Stimulated activated CD8-positive, alpha-beta memory T cell treated with anti-CD3 and anti-CD28 coated beads, Interleukin-4, amount 100 ng/mL, for 24 hours (primary cell): ENCODE measurements at places on chromosomes 2 and 18.
A peak's percentile ranks its signal among the peaks of the same experiment; 100 is the strongest.

DNA sequence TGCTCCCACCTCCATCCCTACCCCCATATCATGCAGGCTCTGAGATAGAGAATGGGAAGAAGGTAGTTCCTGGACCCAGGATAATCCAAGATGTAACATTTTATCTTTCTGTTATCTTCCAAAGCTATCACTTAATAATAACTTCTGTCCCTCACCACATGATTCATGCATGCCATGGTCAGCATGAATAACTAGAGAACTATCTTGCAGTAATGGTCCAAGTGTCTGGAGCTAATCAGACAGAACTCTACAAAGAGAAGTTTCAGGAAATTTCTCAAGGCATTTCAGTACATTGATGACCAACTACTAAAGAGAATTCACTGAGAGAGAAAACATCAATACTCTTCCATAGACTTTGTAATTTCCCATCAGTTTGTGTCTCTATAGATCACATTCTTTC lies 1469.7 kb upstream of the PIK3C3 start:
- DNase-seq, result no peak

DNA sequence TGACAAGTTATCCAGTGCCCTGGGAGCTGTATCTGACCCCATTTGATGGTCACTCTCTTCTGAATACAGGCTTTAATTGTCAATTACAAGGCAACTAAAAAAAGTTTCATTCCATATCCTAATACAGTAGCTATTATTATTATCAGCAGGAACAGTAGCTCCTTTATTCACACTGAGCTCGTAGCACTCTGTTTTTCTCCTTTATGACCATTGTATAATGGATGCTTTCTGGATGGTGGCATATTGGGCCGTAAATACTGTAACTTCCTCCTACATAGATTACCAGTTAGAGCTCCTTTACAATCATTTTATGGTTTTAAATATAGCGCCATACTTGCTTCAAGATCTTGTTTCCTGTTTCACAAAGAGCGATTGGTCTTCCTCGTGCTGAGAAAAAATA lies 1040.3 kb downstream of the TSN start:
- DNase-seq, result no peak

DNA sequence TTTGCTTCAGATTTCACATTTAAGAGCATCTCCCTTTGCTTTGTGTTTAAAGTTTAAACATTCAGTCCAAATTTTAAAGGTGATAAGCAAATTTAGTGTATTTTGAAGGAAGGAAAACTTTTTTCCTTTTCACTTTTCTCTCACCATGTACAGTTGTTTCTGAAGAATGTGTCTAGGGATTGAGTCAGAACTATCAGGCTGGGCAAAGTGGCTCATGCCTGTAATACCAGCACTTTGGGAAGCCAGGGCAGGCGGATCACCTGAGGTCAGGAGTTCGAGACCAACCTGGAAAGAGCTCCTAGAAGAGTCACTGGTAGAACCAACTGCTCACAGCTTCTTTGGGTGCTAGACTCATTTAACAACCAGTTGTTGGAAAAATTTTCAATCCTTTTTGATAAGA lies 327.0 kb upstream of the THUMPD2 start:
- no peak for DNase-seq

GRCh38 chr2:102735416-102736109 lies 26.3 kb upstream of the TMEM182 start:
- no peak for DNase-seq

DNA sequence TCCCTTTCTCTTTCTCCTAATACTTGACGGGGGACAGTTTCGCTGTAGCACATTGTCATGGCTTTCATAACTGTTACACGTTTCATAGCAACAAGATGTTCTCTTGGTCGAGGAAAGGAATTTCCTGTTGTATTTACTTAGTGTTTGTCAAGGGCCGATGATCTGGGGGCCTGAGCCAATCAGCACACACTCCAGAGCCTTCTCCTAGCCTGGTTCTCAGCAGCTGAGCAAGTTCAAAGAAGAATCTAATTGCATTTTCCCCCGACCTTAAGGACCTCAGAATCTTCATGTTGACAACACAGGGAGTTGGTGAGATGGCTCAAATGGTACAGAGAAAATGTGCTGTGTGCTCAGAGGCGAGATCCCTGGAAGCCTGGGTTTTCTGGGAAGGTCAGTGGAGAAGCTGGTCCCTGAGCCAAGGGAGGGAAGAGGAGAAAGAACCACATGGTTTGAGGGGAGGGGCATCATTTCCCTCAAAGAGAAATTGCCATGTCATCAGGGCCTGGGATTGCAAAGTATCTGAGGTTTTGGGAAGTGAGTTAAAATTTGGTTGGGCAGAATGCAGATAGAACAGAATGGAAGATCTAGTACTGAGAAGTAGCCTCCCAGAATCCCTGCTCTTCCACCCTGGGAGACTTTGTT lies 76.9 kb upstream of the AGAP1 start:
- no peak for DNase-seq

GRCh38 chr18:51498085-51498855 lies 300.8 kb upstream of the MEX3C start:
- no peak for DNase-seq

GRCh38 chr2:28342081-28342967 lies 50.3 kb upstream of the FOSL2 start:
- DNase-seq, result no peak

DNA sequence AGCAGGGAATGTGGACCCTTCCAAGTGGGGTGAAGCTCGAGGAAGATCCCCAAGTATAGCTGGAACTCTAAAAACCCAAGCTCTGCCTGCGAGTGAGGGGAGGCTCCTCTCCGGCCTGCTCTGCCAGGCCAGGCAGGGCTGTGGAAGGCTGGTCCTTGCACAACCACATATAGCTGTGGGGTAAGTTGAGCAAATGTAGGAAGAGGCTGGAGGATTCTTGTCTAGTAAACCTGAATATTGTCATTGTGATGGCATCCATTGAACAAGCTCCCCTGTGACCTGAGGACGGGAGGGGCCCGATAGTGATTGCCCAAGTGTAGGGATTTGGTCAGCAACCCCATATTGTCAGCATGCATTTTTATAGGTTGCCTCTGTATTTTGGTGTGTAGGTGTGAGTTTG lies 103.0 kb downstream of the ACKR3 start:
- no peak for DNase-seq

GRCh38 chr18:41343808-41344207 lies 611.2 kb upstream of the PIK3C3 start:
- DNase-seq, result no peak

DNA sequence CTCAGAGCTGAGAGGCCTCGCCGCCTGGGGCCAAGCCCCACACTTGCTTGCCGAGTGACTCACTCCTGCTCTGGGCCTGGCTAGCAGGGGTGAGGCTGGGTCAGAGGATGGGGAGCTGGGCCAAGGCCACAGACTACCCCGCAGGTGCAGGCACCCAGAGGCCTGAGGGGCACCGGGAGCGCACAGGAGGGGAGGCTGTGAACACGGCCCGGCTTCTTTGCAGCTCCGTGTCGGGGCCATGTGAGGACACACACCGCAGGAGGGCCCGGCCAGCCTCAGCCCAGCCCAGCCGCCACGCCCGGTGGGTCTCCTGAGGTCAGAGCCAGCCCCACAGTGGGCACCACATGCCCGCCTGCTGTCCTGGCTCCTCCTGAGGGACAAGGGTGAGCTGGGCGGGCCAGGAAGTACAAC lies 8.4 kb downstream of the GPC1 start:
- no peak for DNase-seq

- no peak for DNase-seq
Observed at GRCh38 chr2:111157798-111158197, 37.1 kb downstream of the BCL2L11 start.

GRCh38 chr2:136116813-136117390 lies 1.0 kb downstream of the CXCR4 start:
- DNase-seq, result peak; percentile 38

- DNase-seq, result no peak
Observed at GRCh38 chr2:214747992-214748391, 61.5 kb downstream of the BARD1 start.

DNA sequence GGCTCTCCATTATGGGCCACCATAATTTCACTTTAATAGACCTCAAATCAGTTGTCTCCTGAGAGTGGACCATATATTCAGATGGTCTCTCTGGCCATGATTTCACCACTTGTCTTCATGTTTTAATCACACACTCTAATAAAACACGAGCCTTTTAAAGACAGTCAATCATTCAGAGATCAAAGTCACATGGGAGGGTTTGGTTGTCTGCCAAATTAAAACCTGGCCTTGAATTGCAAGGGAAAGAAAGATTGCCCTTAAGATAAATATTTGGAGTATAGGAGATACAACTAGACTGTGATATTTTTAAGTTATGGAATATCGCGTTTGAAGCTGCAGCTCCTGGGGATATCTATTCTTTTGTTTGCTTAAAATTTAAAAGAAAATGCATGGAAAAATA lies 377.8 kb upstream of the DDX18 start:
- no peak for DNase-seq

DNA sequence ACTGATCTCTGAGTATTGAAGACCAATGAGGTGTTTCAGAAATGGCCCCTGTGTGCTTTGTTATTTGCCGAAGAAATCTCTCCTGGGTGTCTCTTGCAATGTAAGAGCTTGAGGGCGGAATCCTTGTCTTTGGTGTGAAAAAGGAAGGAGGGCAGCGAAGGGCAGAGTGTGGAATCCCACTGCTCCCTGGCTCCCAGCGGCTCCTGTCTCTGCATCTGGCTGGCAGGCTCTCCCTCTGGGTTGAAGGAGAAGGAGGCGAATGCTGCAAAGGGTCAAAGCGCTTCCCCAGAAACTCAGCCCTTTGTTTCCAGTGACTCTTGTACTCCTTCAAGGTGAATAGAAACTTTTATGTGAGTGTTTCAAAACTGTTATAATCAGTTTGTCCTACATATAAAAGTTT lies 457.5 kb downstream of the CNTNAP5 start:
- DNase-seq, result no peak

GRCh38 chr2:142877216-142877838 lies at the start of gene KYNU:
Gene KYNU (plus strand): TSS chr2:142877664. CDS start chr2:142885368, 7,704 bp downstream.
- DNase-seq, result no peak

DNA sequence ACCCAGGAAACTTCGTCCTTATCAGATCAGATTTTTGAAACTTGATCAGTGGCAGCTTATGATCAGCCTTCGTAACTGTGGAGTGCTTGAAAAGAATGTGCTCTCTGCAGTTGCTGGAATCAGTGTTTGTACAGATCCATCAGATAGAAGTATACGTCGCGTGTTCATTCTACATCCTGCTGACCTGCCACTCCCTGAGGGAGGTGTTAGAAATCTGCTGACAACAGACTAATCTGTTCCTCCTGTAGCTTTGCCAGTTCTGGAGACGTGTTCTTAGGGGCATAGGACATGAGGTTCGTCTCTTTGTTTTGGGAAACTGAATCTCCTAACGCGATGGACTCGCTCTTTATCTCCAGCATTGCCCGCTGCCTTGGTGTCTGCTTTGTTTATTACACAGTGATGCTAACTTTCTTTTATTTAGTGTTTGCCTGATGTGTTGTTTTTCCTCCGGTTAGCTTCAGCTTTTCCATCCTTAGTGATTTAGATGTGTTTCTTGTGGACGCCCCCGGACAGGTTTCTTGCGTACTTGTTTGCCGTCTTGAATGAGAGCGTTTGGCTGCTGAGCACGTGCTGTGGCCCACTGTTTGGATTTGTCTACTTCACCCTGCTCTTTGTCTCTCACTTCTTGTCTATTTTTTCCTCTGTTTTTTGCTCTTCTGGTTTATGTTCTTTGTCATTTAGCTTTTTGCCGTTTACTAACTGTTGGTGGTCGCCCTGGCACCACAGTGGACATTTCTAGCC lies 17.4 kb upstream of the GAL3ST2 start:
- no peak for DNase-seq

DNA sequence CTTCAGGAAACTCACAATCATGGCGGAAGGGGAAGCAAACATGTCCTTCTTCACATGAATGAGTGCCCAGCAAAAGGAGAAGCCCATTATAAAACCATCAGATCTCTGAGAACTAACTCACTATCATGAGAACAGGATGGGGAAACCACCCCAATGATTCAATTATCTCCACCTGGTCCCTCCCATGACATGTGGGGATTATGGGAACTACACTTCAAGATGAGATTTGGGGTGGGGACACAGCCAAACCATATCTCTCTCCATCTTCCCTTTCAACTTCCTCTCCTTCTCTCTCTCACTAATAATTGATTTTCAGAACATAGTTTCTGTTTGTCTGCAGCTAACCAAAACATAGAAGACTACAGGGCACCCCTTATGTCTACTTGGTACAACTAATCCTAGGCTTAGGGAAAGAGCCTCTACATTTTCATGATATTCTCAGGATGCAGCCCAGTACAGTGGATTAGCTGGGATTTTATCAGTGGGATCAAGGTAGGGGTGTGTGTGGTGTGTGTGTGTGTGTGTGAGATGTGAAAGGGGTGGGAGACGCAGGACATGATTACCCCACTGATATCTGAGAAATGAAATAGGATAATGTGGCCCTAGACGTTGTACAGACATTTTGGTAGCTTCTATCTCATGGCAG lies 2.8 kb upstream of the ATF2 start:
- DNase-seq, result no peak

GRCh38 chr2:188117706-188118105 lies 174.0 kb upstream of the GULP1 start:
- no peak for DNase-seq

GRCh38 chr2:224023188-224023587 lies 15.9 kb downstream of the SERPINE2 start:
- no peak for DNase-seq

DNA sequence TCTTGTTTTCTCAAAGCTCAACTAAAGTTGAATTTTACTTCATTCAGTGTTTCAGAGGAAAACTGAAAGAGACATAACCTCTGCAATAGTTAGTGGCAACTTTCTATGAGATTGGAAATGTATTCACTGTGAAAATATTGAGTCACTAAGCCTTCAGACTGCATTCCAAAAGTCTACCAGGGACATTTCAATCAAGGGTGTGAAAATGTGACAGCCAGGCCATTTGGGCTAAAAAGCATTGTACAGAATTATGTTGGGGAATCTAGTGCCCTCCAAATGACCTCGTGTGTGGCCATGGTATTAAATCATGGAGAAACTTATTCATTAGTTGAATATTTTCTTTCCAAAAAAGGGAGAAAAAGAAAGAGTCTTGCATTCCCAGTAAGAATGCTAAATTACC lies 251.9 kb downstream of the GRB14 start:
- no peak for DNase-seq

GRCh38 chr2:101887328-101887727 lies 104.4 kb upstream of the IL1R2 start:
- no peak for DNase-seq

- no peak for DNase-seq
Observed at GRCh38 chr18:78776151-78776550, 203.5 kb upstream of the SALL3 start.

GRCh38 chr2:85501248-85501647 lies 37.7 kb upstream of the MAT2A start:
- no peak for DNase-seq

DNA sequence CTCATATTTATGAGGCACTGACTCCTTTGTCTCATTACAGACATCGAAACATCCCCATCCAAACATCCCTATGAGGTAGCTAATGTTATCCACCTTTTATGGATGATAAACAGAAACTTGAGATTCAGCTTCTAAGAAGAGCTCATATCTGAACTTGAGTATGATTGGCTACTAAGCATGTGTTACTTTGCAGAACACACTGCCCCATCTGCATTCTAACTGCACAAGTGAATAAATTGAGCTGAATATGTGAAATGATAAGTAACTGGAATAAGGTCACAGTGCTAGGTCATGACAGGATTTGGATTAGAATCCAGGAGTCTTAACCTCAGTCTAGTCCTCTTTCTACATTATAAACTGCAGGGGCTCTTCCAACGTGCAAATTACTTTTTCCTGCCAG lies 172.7 kb downstream of the SETBP1 start:
- no peak for DNase-seq
